ENCODE measurements at places on chromosomes 16 and 17. TPM values are rescaled to one million over a fixed set of nuclear protein-coding genes. Genes with fewer than 3 reads are reported as not detected.

- DNase-seq = no peak
These were observed 59.9 kb downstream of the TAOK1 start for GRCh38 chr17:29449865-29450671.

DNA sequence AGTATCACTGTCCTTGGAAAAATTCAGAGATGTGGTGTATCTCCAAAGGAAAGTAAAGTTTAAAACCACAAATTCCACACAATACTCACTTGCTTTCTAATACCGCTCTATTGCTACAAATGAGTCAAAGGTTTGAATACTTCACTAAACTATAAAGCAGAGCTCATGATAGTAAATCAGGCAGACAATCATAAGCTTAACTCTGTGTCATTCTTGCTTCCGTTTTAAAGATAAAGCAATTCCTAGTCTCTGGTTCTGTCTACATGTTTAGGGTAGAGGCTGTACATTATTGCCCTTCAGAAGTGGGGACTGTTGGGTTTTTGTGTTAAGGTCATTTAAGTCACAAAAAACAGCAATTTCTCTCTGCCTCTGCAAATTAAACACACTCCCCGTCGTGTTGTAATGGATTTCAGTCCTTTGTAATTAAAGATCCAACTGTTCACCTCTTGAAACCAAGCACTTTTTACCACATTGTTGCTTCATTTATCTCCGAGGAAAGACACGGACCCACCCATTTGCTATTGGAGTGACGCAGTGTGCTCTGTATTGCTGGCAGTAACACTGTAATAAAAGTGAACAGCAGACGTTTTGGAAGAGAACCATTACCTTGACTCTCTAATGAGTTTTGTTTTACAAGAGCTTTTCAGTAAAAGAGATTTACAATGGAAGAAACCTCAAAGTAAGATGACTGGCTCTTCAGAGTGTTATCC is 83.1 kb upstream of the CNTNAP4 start:
- no peak for DNase-seq

- no peak for DNase-seq
These were observed 1.9 kb upstream of the IL4R start for GRCh38 chr16:27311897-27312303.

DNA sequence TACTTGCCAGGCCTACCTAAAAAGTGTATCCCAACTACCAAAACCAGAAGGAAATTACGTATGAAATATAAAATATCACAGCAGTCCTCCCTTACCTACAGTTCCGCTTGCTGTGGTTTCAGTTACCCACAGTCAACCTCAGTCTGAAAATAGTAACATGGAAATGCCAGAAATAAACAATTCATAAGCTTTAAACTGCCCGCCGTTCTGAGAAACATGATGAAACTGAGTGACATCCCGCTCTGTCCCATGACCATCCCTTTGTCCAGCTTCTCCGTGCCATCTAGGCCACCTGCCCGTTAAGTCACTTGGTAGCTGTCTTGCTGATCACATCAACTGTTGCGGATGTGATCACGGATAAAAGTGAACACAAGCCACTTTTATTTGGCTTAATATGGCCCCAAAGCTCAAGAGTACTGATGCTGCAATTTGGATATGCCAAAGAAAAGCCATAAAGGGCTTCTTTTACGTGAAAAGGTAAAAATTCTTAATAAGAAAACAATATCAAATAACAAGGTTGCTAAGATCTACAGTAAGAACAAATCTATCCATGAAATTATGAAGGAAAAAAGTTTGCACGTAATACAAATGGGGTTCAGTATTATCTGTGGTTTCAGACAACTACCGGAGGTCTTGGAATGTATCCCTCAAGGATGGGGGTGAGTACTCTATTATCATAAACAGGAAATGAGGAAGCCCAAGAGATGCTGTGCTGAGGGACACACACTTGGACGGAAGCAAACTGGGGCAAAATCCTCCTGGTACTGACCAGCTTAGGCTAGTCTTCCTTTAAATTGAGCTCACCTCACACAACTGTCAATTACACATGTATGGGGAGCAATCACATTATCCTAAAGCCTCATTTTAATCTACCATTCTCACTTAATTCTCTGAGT is 8.2 kb downstream of the USP22 start:
- DNase-seq = no peak

GRCh38 chr16:88516601-88517061 is 53.6 kb upstream of the ZC3H18 start:
- no peak for DNase-seq

DNA sequence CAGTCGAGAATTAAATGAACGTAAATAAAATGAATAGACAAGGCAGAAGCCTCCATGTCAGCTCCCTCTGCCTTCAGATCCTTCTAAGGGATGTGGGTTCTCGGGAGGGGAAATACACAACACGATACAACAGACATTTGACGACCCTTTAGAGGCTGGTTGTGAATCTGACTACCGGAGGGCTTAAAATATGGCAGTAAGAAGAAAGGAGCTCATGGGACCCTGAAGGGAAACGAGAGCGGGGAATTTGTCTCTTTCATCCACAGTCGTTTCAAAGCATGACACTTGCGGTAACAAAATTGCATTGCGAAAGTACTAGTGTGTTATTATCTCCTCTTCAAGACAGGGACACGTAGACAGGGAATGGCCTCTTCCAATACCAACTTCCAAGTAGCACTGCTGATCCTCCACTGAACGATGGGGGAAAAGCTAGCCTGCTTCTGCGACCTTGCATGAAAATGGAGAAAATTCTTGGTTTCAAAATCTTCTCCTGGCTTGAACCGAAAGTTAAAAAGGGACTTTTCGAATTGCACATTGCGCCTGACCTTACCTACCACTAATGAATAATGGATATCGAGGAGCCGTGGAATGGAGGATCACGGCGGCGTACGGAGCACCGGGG is 1.2 kb upstream of the TNRC6C start:
- DNase-seq = no peak

GRCh38 chr17:4189280-4189679 is 46.3 kb downstream of the CYB5D2 start:
- DNase-seq = no peak

DNA sequence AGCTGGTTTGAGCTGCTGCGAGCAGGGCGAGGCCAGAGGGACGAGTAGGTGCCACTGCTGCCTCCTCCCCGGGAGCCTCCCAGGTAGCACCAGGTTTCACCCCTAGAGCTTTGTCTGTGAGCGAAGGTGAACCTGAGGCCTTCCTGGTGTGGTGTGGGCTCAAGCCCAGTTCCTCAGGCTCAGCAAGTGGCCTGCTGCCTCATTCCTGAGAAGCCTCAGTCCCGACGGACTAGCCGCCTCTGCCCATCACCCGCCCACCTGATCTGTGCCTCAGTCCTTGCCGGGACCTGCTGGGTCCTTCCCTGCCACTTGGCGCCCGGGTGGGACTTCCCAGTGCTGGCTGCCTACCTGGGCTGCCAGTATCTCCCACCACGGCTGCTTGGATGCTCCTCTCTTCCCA is 1.7 kb downstream of the NLRC3 start:
- no peak for DNase-seq

GRCh38 chr17:29115961-29116803 is 64.0 kb downstream of the MYO18A start:
- DNase-seq = peak; percentile 34

- DNase-seq = no peak
These were observed 684 bp downstream of the ZFP90 start for GRCh38 chr16:68539711-68540239.

GRCh38 chr16:85027958-85028684 is 526 bp downstream of the KIAA0513 start:
- DNase-seq = no peak

- no peak for DNase-seq
These were observed 22.0 kb upstream of the ABCA9 start for GRCh38 chr17:69082696-69083095.

DNA sequence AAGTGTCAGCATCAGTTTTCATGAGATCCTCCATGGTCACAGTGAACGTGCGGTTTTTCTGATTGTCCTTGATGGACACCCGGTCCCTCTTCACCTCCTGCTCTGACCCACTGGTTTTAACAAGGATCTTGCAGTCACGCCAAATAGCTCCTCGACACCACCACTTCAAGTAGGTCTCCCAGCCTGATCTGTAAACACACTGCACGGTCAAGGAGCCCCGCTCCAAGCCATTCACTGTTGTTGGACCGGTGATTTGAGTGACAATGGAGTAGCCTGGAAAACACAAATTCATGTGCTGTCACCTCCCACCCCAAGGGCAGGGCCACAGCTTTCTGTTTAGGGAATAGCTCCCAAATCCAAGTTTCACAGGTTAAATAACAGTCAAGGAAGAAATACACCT is 8.2 kb downstream of the CD300LF start:
- DNase-seq = no peak

DNA sequence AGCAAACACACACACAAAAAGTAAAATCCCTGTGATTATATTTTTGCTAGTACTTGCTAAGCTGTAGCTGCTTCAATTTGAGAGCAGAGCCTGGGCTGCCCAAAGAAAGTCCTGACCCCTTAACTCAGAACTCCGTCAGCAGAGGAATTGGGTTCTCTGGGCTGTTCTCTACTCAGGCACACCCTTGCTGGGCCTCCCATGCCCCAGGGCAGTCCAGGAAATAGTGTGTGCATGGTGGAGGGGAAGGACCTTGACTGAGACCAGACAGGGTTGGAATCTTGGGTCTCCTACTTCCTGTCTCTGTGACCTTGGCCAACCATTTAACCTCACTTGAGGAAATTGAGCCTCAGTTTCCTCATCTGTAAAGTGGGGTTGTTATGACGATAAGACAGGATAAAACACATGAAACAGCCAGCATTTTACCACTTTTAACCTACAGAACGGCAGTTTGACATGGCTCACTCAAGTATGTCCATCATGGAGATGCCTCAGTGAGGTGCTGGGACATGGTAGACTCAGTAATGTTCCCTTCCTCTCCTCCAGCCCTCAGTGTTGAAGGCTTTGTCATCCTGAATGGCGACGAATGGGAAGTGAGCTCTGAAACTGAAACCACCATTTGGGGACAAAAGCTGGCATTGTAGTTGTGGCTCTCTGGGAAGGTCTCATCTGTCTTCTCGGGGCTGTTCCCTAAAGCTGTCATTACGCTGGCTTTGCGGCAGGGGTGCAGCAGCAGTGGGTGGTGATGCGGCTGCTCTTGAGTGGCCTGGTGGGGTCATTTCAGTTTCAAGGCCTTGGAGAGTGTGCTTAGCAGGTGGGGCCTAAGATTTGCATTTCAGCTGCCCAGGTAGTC is 74.9 kb downstream of the CMIP start:
- no peak for DNase-seq

DNA sequence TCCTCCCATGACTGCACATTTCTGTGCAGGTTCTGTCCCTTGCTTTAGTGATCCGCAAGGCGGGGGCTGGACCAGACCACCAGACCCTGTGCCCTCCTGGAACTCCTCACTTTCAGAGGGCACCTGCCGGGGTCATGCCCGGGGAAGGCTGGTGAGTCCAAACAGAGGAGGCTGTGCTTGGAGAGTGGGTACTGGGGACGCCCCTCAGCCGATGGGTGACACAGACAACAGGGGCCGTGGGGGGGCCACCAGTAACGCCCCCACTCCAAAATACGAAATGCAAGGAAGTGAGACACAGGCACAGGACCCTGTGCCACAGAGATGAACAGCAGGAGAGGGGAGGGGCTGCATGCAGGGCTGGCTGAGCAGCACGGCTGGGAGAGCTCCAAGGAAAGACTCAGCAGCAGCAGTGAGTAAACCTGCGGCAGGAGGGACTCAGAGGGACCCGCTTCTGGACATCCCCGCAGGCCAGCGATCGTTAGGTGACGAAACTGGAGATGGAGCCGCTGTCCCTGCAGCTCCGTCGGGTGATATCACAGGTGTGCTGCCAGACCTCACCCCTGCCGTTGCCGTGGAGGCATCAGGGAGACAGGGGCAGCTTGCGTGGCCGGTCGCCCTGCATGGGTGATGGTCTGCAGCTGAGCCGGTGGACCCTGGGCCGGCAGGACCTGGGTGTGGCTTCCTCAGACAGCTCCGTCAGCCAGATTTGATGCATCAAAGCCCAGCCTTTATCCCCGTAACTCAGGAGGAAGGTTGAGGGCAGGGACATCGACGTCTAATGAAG is 71.2 kb upstream of the GNG13 start:
- DNase-seq = no peak

CACNG5 gene
- not detected for total RNA-seq

TEX14 gene
- 0.13 TPM for total RNA-seq

NAT9 gene
- 61.3 TPM for total RNA-seq

AARSD1 gene
- total RNA-seq = 29.8 TPM

LRRC37A gene
- total RNA-seq = 0.53 TPM

Data from SJSA1 (cell line).